ENCODE measurements at places on chromosomes 7 and 10.
A peak's percentile ranks its signal among the peaks of the same experiment; 100 is the strongest.

DNA sequence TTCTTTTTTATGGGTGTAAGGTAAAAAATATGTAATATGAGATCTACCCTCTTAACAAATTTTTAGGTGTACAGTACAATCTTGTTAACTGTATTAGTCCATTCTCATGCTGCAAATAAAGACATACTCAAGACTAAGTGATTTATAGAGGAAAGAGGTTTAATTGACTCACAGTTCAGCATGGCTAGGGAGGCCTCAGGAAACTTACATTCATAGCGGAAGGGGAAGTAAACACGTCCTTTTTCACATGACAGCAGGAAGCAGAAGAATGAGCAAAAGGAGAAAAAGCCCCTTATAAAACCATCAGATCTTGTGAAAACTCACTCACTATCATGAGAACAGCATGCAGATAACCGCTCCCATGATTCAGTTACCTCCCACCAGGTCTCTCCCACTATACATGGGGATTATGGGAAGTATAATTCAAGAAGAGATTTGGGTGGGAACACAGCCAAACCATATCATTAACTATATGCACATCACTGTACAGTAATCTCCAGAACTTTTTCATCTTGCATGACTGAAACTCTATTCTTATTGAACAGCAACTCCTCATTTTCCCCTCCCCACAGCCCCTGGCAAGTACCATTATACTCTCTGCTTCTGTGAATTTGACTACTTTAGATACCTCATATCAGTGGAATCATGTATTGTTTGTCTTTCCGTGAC lies 127.4 kb downstream of the WNT2 start:
- DNase-seq: no peak

DNA sequence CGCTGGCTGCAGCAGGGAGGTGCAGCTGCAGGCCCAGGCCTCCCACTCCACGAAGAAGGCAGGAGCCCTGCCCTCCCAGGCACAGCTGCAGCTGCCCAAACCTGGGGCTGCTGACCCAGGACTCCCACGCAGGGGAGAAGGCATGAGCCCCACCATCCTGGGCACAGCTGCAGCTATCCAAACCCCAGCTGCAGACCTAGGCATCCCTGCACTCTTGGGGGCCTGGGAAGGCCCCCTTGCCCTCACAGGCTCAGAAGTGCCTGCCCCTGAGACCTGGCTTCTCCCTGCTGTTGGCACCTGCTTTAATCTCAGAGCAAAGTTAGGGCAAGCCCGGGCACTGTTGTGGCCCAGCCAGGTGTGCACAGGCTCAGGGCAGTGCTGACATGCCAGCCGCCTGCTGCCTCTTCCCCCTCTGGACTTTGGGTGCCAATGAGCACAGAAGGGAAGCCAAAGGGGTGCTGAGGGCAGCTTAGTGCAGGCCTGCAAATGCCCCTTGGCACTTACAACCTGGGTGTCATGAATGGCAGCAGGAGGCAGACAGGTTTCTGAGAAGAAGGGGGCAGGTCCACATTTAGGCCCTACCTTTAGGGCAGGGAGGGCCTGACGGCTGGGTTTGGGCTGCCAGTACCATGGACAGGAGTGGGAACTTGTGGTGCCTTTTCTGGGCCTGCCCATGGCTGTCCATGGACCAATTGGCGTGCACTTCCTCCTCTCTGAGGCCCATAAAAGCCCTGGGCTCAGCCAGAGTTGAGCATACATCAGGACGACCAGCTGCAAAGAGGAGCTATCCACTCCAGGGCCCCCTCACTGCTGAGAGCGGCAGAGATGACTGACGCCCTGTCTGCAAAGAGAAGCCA lies 31.1 kb downstream of the CRTAC1 start:
- DNase-seq: no peak

GRCh38 chr7:102318482-102318971 lies 31.9 kb downstream of the SH2B2 start:
- peak; percentile 10 for DNase-seq

- DNase-seq: no peak
Measured at GRCh38 chr7:158849442-158849767, 7.0 kb upstream of the DYNC2I1 start.

DNA sequence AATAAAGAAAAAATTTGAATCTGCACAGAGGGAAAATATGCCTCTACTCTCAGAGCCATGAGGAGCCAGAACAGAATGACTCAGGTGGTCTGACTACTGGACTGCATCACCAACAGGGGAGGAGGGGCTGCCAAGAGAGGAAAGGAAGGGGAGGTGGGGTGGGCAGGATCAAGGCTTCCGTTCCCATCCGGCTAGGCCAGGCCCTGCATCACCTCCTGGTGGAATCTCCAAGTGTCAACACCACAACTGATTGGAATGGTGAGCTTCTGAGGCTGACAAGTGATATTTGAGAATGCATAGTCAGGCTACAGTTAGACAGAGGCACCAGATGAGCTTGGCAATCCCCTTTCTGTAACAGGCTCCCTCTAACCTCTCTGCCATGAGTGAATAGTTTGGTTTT lies 10.4 kb upstream of the GPR26 start:
- no peak for DNase-seq

- DNase-seq: no peak
Measured at GRCh38 chr7:106102387-106102966, 9.6 kb downstream of the SYPL1 start.

- DNase-seq: no peak
Measured at GRCh38 chr7:273327-273726, 16.6 kb upstream of the FOXL3 start.

- no peak for DNase-seq
Measured at GRCh38 chr10:112643600-112644264, 196.7 kb downstream of the VTI1A start.

DNA sequence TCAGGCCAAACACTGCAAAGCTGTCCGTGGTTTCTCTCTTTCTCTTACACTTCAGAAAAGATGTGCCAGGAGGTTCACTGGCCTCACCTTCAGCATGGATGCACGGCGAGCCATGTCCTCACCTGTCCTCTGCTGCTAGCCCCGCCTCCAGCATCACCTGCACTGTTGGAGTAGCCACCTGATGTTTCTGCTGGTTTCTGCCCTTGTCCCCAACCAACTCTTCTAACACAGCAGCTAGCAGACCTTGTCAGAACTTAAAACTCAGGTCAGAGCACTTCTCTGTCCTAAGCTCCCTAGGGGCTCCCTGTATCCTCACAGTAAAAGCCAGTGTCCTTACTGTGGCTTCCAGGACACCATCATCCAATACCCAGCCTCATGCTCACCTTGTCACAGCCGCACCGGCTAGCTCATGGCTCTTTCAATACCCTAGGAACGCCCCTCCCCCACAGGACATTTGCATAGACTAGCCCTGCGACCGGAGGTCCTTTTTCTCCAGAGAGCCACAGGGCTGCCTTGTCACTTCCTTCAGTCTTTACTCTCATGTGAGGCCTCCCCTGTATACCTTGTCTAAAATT lies 15.2 kb downstream of the PALD1 start:
- no peak for DNase-seq

- DNase-seq: no peak
Measured at GRCh38 chr10:26290236-26290635, 73.7 kb downstream of the GAD2 start.

DNA sequence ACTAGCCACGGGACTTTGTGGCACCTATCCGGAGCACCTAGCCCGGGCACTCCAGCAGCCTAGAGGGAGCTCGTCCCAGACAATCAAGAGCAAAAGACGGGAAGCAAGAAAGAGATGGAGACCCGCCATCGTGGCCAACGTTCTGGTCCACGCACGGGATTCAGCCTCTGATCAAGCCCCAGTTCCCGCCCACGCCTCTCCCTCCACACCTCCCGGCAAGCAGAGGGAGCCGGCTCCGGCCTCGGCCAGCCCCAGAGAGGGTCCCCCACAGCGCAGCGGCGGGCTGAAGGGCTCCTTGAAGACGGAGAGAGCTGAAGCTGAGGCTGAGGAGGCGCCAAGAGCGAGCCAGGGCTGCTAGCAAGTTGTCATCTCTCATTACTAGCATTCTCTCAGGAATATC lies 992 bp upstream of the SLC39A12 start:
- no peak for DNase-seq

DNA sequence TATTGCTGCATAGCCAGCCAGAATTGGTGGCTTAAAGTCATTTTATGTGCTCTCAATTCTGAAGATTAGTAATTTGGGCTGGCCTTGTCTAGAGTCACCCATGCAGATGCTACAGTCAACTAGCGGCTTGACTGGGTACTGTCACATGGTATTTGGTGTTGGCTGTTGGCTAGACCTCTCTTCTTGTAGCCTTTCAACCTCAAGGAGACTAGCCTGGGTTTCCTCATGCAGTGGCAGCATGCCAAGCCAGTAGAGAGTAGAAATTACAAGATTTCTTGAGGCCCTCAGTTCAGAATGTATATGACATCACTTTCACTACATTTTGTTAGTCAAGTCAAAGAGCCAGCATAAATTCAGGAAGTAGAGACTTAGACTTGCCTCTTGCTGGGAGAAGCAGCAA lies 3.7 kb upstream of the ZNF800 start:
- peak; percentile 23 for DNase-seq

- DNase-seq: peak; percentile 59
Measured at GRCh38 chr10:99435986-99436638, 5.7 kb upstream of the GOT1 start.

- DNase-seq: no peak
Measured at GRCh38 chr7:8560501-8560900, 127.1 kb downstream of the NXPH1 start.

- no peak for DNase-seq
Measured at GRCh38 chr7:90777041-90777440, 180.9 kb downstream of the CDK14 start.

DNA sequence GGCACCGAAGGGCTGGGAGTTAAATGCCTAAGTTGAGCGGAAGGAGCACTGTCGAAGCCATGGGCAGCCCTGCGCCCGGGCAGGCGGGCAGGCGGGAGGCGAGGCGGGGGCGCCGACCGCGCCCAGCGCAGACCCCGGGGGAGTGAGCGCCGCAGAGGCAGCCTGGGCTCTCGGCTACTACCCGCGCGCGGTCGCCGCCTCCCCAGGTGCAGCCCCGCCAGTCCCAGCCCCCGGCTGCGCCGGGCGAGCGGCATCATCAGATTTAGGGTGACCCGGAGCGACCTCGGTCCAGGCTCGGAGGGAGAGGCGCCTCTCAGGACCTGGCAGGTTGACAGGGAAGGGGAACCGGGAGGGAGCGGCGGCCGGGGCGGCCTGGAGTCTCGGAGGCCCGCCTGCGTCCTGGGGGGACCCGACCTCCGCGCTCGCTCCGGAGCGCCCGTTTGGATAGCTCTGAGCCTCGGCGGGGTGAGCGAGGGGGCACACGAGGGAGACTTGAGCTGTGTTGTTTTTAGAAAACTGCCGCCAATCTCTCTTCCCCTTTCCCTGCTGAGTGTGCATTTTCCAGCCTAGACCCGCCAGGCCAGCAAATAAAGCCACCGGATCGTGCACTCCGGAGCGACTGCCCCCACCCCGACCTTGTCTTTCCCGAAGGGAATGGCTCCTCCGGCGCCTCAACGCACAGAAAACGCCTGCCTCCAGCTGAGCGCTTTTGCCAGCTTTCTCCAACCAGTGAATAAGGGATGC lies 2.3 kb upstream of the NRP1 start:
- peak; percentile 60 for DNase-seq

DNA sequence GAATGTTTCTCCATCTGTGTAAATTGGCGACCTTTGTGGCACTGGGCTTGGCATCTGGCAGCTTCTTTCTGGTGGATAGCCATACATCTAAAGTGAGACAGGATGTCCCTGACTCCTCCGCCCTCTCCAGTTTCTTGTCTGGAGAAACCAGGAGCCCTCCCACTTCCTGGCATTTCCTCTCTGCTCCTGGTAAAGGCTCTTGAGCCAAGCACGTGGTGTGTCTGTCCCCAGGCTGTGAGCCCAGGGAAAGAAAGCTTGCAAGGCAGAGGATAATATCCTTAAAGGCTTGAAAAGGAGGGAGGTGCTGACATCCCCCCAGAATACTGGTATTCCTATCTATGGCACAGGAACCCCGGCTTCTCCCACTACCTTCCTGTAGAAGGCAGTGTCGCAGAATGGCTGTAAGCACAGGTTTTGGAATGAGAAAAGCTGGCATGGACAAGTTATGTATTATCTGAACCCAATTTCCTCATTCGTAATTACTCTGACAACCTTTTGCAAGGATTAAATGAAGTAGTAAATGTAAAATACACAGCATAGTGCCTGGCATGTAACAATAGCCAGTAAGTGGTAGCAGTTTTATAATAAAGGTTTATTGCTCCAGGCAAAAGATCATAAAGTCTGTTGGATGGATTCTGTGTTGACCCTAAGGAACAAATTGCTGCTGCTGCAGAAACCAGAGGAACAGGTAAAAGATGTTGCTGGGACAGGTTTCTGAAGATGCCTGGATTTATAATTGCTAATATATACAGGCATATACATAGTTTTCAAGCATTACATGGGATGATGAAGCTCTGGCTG lies 11.8 kb upstream of the ACSL5 start:
- peak; percentile 80 for DNase-seq

GRCh38 chr7:75937958-75938786 lies 23.2 kb downstream of the POR start:
- DNase-seq: peak; percentile 99

GRCh38 chr7:101116898-101117297 lies 10.0 kb upstream of the SERPINE1 start:
- peak; percentile 75 for DNase-seq

- DNase-seq: no peak
Measured at GRCh38 chr10:129323879-129324278, 143.2 kb upstream of the MGMT start.

- no peak for DNase-seq
Measured at GRCh38 chr7:42611961-42612360, 299.9 kb downstream of the C7orf25 start.

DNA sequence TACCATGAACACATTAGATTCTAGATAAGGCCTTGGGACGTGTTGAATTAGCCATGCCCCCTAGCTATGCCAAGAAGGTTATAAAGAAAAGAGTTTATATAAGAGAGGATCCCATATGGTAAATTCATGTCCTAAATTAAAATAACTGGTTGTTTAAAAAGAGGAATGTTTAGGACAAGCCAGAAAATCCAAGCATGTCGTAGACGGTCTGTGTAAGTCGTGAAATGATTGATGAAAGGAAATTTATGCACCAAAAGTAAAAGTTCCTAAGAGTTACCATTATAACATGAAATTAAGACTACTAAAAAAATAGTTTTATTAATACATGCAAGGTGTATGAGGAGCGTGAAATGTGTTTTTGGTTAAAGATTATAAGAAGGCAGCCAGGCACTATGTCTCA lies 624.9 kb downstream of the ARL4A start:
- DNase-seq: peak; percentile 37

GRCh38 chr7:18450019-18450418 lies 45.5 kb upstream of the HDAC9 start:
- peak; percentile 41 for DNase-seq

GRCh38 chr7:13751766-13752165 lies 237.7 kb downstream of the ETV1 start:
- DNase-seq: no peak

- peak; percentile 45 for DNase-seq
Measured at GRCh38 chr10:109895095-109895818, 28.1 kb downstream of the XPNPEP1 start.

- DNase-seq: no peak
Measured at GRCh38 chr7:128708824-128709223, 30.3 kb upstream of the CALU start.
